ENCODE measurements at places on chromosomes 5 and 9.

DNA sequence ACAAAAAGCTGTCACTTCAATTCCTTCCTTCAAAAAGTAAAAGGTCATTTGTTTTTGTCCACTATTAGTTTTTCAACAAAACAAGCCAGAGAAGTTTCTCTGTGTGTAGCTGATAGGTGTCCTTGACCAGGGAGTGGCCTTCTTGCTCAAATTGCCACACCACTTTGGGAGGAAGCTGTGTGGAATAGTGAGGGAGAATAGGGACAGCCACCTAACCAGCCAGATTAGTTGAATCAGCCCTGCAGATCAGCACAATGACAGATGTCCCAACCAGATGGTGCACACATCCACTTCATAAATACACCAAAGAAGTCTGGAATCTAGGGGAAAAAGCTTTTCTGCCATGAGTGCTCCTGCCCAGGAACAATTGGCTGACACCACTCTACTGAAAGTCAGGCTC lies 37.2 kb downstream of the NREP start:
- no peak for DNase-seq

- no peak for DNase-seq
Observed at GRCh38 chr5:144134194-144134826, 36.1 kb downstream of the YIPF5 start.

- peak; percentile 35 for DNase-seq
Observed at GRCh38 chr5:77867194-77867691, 91.1 kb upstream of the TBCA start.

DNA sequence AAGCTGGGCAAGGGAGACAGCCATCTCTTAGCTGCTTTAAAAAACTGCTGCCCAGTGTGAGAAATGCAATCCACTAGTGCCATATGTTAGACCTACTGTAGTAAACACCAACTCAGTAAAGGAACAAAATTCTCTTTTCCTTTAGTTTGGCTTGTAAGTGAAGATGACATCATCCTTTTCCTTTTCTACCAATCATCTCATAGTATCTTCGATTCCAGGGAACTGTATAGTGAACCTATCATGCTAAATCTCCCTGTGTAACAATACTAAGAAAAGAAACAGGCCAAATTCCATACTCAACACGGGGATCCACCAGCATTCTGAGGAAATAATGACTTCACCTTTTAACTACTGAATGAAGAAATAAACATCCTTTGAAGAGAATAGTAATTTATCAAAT lies 100.1 kb downstream of the RAPGEF6 start:
- peak; percentile 60 for DNase-seq

DNA sequence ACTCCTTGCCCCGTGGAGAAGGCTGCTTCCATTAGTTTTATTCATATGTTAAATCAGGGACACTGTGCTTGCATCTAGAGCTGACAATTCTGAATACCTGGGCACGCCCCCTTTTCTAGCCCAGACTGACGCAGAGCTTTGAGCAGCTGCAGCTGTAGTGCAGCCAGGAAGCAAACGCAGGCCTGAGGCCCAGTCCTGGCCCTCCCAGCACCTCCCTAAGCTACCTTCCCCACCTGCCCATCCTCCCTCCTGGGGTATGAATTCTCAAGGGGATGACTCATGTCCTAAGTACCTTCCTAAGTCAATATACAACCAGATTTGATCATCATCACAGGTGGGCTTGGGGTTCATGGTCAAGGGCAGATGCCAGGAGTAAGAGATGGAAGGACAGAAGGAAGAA lies 3.5 kb downstream of the PHF19 start:
- DNase-seq = no peak

Data from dermis blood vessel endothelial cell (primary cell).